Erythroblast (primary cell): ENCODE measurements at places on chromosomes 12 and 14.
A peak's percentile ranks its signal among the peaks of the same experiment; 100 is the strongest.

DNA sequence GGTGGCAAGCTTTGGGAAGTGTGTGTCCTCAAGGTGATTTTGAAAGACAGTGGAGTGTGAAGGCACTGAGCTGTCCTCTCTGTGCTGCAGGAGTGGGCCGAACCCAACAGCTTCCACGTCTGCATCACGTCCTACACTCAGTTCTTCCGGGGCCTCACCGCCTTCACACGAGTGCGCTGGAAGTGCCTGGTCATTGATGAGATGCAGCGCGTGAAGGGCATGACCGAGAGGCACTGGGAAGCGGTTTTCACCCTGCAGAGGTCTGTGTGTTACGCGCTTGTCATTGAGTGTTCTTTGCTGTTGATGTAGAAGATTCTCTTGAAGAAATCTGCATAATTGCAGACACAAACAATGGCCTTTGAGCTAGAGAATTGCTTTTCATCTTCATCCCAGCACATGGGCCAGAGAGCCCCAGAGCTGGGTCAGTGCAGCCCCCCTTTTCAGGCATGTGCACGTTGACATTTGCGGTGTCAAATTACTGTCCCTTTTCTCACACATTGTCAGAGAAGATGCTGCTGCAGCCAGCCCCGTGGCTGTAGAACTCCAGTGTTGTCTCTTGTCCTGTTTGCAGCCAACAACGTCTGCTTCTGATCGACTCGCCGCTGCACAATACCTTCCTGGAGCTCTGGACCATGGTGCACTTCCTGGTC is 63.3 kb downstream of the EP400 start:
- no peak for DNase-seq

DNA sequence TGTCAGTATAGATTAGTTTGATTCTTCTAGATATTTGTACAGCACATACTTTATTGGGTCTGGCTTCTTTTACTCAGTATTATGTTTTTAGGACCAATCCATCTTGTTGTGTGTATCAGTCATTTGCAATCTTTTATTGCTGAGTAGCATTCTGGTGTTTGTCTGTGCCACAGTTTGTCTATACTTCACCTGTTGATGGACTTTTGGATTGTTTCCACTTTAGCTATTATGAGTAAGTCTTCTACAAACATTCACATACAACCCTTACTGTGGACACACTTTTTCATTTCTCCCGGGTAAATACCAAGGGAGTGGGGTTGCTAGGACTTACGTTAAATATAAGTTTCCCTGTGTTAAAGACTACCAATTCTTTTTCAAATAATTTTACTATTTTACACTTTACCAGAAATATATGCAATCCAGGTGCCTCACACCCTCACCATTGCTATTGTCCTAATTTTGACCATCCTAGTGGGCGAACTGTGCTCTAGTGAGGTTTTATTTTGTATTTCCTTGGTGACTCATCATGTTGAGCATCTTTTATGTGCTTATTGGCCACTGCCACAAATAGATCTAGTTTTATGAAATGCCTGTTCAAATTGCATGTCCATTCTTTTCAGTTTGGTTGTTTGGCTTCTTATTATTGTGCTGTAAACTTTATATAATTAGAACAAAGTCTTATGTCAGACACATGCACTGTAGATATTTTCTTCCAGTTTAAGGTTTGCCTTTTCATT is 304.7 kb upstream of the TMTC1 start:
- DNase-seq, result no peak

DNA sequence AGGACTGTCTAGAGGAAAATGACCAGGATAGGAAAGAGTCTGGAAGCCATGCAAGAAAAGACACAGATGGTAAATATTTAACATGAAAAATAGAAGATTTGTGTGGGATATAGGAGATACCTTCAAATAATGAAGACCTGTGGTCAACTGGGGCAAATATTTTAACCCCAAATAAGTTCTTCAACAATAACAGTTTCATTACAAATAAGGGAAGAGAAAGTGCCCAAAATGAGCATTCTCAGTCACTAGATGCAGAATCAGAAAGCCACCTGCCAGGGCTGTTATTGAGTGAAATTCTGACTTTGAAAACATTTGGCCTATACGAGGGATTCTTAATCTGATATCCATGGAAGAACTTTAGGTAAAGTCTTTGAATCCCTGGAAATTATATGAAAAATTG is 231.2 kb upstream of the PLEKHG7 start:
- DNase-seq, result no peak

DNA sequence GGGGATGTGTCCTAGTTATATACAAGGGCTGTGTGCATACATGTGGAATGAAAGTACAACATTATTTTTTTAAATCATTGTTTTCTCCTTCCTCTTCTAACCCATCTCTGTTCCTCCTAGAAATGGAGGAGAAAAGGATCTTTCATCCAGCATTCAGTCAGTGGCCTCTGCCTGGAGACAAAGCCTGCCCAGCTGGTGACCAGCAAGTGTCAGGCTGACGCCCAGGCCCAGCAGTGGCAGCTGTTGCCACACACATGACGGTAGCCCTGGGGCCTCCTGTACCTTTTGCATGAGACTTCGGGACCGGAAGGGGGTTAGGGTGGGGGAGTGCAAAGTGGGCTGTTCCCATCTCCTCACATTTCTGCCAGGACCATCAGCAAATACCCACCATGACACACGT is 46.2 kb downstream of the ERH start:
- DNase-seq, result no peak

GRCh38 chr12:114698566-114699163 is 14.7 kb upstream of the TBX3 start:
- no peak for DNase-seq

DNA sequence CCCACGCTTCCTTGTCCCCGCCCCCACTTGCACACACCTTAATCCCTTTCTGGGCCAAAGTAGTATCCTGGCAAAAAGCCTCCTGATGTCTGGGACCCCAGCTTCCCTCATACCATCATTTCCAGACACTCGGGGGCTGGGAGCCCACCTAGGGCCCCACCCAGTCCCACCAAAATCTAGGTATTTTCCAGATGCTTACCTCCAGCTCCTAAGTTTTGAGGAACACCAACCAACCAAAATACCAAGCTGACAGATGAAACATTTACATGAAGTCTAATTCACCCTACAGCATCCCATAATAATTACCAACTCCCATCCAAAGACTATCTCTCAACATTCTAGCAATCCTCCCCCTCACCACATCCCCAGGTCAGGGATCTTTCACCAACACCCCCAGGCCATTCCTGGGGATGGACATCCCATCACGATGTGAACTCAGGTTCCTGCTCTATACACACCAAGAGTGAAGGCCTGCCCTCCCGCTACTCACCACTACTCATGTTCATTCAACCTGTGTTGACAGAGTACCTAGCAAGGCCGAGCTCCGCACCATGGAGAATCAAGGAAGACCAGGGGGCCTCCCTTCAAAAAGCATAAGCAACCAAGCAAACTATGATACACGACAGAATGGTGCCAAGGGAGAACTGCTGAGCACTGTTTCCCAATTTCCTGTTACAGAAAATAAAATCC is 1.6 kb upstream of the CHD4 start:
- peak; percentile 48 for DNase-seq

GRCh38 chr12:69901221-69901905 is 76.3 kb downstream of the MYRFL start:
- no peak for DNase-seq

DNA sequence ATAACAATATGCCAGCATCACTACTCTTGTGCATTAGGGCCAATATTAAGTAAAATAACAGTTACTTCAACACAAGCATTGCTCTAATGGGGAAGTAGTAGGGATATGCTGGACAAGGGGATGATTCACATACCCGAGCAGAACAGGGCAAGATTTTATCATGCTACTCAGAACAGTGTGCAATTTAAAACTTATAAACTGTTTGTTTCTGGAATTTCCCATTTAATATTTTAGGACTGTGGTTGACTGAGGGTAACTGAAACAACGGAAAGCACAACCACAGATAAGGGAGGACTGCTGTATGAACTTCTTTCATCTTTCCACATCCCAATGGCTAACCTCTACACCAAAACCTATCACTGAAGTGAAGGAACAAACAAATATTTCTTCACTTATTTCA is 36.8 kb downstream of the SARNP start:
- DNase-seq, result no peak

- peak; percentile 68 for DNase-seq
These were observed 26.2 kb downstream of the RFLNA start for GRCh38 chr12:124321040-124321481.

DNA sequence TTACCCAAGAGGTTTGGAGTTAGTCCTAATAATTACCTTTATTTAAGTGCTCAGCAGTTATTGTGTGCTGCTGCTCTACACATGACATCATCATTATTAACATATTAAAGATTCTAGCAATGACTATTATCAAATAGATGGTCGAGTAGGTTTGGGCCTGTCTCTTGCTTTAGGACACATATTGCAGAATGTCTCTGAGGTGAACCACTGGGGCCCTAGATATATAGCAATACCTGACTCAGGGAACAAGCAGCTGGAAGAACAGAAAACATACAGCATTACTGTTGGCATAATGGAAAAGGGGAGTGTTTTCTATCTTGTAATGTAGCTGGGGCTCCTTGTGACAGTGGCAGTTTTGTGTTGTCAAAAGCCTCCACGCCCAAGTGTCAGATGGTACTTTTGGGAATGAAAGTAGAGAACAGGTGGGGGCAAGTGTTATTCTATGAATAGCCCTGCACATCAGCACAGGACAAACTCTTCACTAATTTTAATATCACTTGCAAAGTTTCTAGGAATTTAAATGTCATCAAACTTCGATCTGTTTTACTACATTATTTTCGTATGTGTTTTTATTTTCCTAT is 54.6 kb downstream of the C12orf56 start:
- DNase-seq, result no peak

- no peak for DNase-seq
These were observed 59.8 kb upstream of the C14orf180 start for GRCh38 chr14:104519721-104520120.

GRCh38 chr12:8779281-8779680 is 43.1 kb upstream of the A2ML1 start:
- no peak for DNase-seq

- DNase-seq, result peak; percentile 40
These were observed 992 bp downstream of the CPSF2 start for GRCh38 chr14:92122761-92123160.

- DNase-seq, result no peak
These were observed 7.1 kb downstream of the BCL11B start for GRCh38 chr14:99264691-99265450.

- DNase-seq, result peak; percentile 76
These were observed 515.7 kb upstream of the ATXN7L3B start for GRCh38 chr12:74021937-74022336.

GRCh38 chr12:22634883-22635282 is 9.9 kb downstream of the ETNK1 start:
- no peak for DNase-seq

DNA sequence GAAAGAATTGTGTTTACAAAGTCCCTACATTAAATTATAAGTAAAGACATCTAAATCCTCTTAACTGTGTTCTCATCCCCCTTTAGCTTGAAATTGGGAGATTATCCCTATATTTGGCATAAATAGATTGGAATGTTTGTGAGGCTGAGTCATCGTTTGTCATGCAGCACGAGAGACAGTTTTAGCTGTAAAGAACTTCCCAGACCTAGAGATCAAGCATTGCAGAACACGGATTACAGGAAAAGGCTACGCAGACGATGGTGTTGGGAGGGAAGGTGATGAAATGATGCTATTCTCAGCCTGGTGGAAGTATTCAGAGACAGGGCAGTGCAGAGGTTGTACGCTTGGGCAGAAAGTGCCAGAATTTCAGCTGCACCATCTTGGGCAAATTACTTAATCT is 93.8 kb downstream of the PTPRB start:
- no peak for DNase-seq

DNA sequence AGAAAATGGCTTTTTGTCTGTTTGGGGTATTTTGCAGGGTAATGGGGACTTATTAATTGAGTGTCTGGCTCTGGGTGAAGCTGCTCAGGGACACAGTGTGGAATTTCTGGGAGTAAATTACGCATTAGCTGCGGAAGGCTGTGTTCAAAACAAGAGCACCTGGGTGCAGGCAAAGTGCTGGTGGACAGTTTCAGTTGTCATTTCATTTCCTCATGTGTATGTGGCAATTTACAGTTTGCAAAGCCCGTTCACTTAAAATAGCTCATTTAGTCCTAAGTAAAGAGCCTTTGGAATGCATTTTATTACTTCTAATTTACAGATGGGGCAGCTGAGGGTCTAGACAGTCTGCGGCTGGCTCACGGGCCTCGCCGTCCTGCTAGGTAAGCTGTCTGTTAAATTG is 546.8 kb downstream of the BCL11B start:
- no peak for DNase-seq

DNA sequence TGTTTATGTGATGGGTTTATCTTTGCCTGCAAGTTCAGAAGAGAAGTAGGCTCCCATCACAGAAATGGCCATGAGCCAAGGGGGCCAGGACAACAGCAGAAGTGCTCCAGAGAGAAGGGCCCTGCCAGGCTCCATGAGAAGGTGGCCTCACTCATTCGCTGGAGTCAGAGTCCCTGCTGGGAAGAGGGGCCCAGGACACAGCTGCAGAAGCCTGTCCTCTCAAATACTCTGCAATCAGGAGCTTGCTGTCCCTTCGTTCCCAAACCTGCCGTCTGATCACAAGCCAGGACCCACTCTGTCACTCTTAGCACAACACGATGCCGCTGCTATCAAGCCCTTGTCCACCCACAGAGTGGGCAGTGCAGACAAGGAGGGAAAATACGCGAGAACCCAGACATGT is 306.2 kb upstream of the FKBP4 start:
- DNase-seq, result no peak

- DNase-seq, result no peak
These were observed 17.1 kb upstream of the CERS5 start for GRCh38 chr12:50184261-50184660.

- DNase-seq, result no peak
These were observed 8.4 kb upstream of the MYH7 start for GRCh38 chr14:23443881-23444280.

GRCh38 chr12:11814374-11814773 is 164.9 kb downstream of the ETV6 start:
- DNase-seq, result no peak

- no peak for DNase-seq
These were observed 13.0 kb upstream of the TRAF3 start for GRCh38 chr14:102764220-102764671.

- no peak for DNase-seq
These were observed 156.2 kb downstream of the KIF26A start for GRCh38 chr14:104294628-104294982.

DNA sequence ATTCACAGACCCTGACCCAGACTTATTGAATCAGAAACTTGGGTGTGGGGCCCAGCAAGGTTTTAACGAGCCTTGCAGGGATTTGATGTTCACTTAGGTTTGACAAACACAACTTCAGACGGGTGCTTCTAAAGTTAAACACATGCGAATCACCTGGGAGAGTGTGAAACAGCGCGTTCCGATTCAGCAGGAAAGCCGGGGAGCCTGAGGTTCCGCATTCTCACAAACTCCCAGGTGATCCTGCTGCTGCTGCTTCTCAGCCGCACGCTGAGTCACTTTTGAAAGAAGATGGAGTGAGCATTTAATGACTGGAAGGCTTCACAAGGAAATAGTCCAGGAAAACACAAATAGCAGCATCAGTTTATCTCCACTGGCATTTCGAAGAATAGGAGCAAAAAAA is 44.2 kb upstream of the DDX11 start:
- no peak for DNase-seq

DNA sequence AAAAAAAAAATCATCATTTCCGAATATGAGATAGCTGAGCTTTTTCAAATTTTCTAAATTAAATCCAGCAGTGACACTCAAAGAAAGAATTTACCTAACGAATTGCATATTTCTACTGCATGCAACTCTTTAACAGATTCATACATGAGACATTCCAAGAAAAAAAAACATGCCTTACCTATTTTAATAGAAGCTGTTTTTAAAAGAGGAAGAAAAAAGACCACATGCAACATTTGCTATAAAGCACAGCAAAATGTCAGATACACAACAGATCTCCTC is 18.5 kb downstream of the CORO1C start:
- DNase-seq, result no peak

GRCh38 chr12:6858799-6859198 is 6.8 kb downstream of the USP5 start:
- DNase-seq, result no peak
